ENCODE measurements at places on chromosomes 4 and X.

DNA sequence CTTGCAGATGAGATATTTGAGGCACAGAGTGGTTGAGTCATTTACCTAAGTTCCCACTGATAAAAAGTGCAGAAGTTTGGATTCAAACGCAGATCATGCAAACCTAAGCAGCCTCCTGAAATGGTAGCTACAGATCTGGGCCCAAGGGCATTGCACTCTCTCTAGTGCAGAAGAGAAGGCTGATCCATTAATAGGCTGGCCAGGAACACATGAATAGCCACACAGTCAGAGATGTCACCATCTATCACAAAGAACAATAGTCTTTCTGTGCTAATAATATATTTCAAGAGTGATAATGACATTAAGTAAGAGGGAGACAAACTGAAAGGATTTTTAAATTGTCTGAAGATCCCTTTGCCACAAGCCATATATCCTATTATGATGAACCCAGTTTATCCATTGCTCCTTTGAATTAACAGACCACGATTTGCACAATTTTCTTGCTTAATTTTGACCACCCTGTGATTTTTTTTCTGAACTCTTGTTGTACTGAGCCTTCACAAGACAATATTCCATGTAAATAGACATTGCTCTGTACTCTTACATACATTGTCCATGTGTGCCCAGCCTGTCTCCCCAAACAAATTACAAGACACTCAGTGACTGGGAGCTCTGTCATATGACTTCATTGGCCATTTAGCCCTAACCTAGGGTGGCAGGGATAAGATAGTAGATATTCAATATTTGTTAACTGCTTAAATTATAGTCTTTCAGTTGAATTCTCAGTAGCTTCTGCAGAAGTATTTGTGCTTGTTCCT lies 112.4 kb upstream of the RBPJ start:
- no peak for DNase-seq

- DNase-seq: no peak
Measured at GRCh38 chr4:139919004-139919403, 235.0 kb downstream of the MAML3 start.

- DNase-seq: no peak
Measured at GRCh38 chr4:102339018-102339417, 6.3 kb downstream of the SLC39A8 start.

GRCh38 chrX:110046001-110046400 lies 43.1 kb downstream of the TMEM164 start:
- no peak for DNase-seq

- no peak for DNase-seq
Measured at GRCh38 chr4:33837043-33837838, 2407.1 kb downstream of the ARAP2 start.

DNA sequence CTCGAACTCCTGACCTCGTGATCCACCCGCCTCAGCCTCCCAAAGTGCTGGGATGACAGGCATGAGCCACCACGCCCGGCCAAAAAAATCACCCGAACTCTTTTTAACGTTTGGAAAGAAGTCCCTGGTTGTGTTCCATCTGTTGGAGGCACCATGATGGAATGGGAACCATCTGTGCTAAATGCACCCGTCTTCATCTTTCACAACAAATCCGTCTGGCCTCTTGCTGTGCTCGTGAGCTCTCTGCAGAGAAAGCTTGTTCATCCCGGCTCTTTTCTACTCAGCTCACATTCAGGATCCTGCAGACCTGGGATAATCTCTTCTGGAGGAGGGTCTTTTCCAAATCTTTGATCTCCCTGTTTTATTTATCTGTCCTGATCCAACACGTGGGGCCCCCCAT lies 188.8 kb downstream of the CRLF2 start:
- DNase-seq: no peak

DNA sequence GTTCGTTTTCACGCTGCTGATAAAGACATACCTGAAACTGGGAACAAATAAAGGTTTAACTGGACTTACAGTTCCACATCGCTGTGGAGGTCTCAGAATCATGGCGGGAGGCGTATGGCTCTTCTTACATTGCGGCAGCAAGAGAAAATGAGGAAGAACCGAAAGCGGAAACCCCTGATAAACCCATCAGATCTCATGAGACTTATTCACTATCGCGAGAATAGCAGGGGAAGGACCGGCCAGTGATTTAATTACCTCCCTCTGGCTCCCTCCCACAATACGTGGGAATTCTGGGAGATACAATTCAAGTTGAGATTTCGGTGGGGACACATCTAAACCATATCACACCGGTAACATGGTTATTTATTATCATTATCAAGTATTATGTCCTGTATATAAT lies 2204.5 kb downstream of the ARAP2 start:
- no peak for DNase-seq

DNA sequence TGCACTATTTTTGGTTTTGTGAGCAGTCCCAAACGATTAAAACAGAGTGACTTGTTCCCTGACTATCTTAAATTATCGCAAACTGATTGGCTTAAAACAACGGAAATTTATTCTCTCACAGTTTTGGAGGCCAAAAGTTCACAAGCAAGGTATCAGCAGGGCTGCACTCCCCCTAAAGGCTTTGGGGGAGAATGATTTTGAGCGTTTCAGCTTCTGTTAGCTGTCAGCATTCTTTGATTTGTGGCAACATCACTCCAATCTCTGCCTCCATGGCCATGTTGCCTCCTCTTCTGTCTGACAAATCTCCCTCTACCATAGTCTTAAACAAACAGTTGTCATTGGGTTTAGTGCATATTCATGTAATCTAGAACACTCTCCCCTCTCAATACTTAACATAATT lies 459.6 kb upstream of the ATOH1 start:
- no peak for DNase-seq

- peak; percentile 36 for DNase-seq
Measured at GRCh38 chrX:155056877-155057792, 13.8 kb downstream of the CMC4 start.

GRCh38 chrX:50812995-50813842 lies 775 bp downstream of the SHROOM4 start:
- DNase-seq: no peak

- no peak for DNase-seq
Measured at GRCh38 chr4:182937268-182938204, 20.4 kb upstream of the DCTD start.

- no peak for DNase-seq
Measured at GRCh38 chrX:54817220-54817820, 9.8 kb downstream of the MAGED2 start.

- DNase-seq: no peak
Measured at GRCh38 chrX:36344301-36344700, 424.8 kb downstream of the CFAP47 start.

GRCh38 chr4:186604124-186604807 lies 48.9 kb upstream of the MTNR1A start:
- DNase-seq: no peak

DNA sequence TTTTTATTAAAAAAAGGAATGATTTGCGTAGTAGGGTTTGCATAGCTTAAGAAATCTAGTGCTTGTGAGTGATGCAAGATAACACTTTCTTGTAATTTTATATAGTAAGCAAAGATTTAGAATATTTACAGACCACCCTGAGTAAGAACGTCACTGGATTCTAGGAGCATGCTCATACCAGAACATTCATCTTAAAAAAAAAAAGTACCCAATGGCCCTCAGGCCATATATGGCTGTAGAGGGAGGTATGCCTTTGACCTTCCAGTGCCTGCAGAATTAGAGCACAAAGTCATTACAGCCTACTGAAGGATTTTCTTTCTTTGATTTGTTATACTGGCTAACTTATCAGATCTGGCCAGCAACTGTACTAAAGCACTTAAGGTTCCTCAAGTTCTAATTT lies 236.3 kb upstream of the GYPA start:
- no peak for DNase-seq

- no peak for DNase-seq
Measured at GRCh38 chrX:368811-369562, 17.7 kb downstream of the PPP2R3B start.

DNA sequence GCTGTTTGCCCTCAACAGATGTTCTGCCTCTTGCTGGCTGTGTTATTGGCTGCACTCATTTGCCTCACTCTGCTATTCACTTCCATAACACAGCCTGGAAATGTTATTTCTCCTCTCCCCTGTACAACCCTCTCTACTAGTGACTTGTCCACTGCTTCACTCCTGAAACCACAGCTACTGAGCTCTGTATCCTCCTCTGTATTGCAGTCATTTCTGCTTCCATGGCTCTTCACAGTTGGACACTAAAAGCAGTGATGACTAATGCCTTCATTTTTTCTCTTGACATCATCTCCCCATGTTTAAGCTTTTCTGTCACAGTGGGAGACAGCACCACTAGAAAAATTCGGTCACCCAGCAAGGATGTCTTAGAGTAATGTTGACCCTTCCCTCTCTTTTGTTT lies 123.0 kb upstream of the PPP1R2C start:
- DNase-seq: no peak

Measured in stimulated activated naive CD8-positive, alpha-beta T cell treated with anti-CD3 and anti-CD28 coated beads, Interleukin-15, amount 100 ng/mL, for 72 hours (primary cell).